ENCODE measurements at places on chromosomes 5 and 9.

GRCh38 chr5:103915081-103915480 is 352.5 kb upstream of the NUDT12 start:
- DNase-seq: no peak

- DNase-seq: no peak
Observed at GRCh38 chr9:84152204-84152603, 171.6 kb downstream of the RMI1 start.

- DNase-seq: no peak
Observed at GRCh38 chr9:123354806-123355508, 1.0 kb upstream of the CRB2 start.

- DNase-seq: no peak
Observed at GRCh38 chr5:178808886-178809285, 50.9 kb upstream of the ZNF354B start.

DNA sequence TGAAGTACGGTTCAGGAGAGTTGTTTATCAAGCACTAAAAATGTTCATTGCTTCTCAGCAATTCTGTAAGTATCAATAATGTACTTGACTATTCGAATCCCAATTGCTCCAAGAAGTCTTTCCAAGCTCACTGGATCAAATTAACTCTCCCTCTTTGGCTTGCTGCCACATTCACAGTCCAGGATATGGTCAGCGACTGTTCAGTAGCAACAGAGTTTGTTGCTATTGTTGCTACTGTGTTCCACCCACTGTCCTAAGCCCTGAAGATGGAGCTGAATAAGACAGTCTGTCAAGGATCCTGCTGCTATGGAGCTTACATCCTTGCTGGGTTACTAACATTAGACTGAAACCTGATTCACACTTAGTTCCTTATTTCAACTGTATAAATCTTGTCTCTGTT is 110.8 kb downstream of the FGF10 start:
- no peak for DNase-seq

- DNase-seq: no peak
Observed at GRCh38 chr5:108521011-108521700, 139.3 kb upstream of the FBXL17 start.

GRCh38 chr5:43661102-43661501 is 58.1 kb downstream of the NNT start:
- DNase-seq: no peak

- DNase-seq: no peak
Observed at GRCh38 chr9:36136894-36137391, 410 bp downstream of the GLIPR2 start.

DNA sequence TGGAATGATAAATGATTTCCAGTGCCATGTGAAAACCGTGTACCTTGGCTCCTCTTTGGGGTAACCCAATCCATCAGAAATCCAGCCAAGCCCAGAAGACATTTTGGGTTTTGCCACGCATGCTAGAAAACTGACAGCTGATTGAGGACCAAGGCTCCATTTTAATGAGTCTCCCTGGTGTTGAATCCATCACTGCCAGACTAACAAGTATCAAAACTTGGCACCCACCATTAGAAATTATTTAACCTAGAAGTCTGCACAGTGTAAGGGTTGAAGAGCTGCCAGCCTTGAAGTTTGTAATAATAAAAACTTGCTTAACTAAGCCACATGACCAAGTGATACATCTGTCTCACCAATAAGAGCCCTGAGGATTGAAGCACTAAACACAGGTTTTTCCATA is 369.9 kb downstream of the DNAH5 start:
- no peak for DNase-seq

DNA sequence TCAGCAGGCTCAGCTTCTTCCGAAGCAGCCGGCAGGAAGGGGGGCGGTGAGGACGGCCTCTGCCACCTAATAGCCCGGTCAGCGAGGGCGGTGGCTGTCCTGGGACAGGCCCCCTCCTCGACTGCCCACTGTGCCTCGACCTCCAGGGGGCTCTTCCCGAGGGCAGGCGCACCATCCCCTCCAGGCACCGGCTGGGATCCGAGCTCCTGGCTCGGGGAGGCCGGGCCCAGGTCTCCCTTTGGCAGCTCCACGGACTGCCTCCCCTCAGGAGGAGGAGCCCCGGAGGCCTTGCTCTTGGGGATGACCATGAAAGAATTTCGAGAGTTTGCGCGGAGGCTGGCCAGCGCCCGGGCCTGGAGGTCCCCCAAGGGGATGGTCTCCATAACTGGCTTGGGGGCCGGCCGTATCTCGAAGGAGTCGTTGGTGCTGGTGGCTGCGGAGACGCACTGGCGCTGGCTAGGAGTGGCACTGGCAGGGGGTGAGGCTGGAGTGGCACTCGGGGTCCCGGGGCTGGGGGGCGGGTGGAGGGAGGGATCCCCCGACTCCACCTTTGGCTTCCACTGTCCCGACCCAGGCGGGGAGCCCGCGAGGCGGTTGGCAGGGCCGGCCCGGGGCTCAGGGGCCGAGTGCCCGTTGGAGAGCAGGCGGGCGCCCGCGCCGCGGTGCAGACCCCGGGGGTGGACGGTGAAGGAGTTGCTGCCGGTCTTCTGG is 975 bp downstream of the TPRN start:
- DNase-seq: no peak
